Right atrium auricular region (tissue), 2 donors: ENCODE measurements at places on chromosomes 13 and 19. TPM values are rescaled to one million over a fixed set of nuclear protein-coding genes. Genes with fewer than 3 reads are reported as not detected.
A peak's percentile ranks its signal among the peaks of the same experiment; 100 is the strongest.

- DNase-seq: no peak
Measured at GRCh38 chr19:7742575-7742974, 4.8 kb downstream of the CD209 start.

Gene ZNF816
- total RNA-seq: 3.9 TPM

- DNase-seq: no peak
Measured at GRCh38 chr13:106492588-106493475, 42.6 kb downstream of the EFNB2 start.

Gene SPATA13
- 10.0 TPM for total RNA-seq

DNA sequence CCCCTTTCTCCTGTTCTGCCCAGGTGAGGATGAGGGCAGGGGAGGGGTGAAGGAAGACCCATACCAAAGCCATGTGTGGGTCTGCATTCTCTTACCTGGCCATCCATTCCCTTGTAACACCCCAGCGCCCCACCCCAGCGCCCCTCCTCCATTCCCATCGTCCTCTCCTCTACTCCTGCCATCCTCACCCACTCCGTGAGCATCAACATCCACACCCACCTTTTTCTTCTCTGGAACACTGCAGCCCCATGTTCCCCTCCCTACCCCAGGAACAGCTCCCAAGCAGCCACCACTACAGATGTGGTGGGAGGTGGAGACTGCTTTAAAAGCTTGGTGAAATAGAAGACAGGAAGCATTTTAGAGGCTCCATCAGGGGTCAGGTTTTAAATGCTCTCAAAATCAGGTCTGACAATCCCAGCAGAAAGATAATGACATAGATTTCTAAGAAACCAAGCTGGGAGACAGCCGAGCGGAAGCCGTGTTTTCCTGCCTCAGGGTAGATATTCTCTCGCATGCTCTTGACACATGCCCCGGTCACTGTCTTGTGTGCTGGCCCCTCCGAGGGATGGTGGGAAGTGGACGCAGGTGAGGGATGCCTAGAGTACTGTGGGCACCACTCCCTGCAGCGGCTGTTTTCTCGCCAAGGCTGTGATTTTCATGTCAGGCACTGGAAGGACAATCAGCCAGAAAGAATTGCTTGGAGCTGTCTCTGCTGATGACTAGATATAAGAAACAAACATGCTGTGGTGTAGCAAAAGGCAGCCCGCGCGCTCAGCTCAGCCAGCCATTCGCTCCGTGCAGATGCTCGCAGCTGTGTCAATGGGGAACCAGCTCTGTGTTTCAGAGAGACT lies 9.8 kb downstream of the MEDAG start:
- DNase-seq: no peak

DNA sequence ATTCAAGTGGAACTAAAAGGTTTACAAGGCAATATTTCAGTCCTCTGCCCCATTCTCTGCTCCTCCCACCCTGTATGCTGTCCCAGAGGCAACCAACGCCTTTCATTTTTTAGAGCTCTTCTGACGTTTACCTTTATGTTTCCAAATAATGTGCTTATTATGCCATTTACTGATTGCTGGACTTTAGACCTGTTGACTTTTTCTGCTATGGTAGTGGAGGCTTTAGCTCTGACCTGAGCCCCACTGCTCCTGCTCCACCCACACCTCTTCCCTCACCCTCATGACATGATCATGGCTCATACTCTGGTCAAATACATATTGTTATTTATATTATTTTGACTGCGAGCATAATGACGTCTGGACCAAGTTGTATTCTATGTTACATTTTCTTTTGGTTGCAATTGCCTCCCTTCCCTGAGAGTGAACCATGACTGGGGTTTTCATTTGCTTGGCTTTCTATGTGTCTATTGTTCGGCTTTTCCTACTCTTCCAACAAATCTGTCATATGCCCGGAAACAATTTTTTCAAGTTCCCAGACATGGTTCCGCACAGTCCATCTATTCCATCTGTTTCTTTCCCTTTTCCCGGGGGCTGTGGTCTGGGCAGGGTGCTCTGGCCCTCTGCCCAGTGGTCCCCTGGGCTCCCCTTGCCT lies 31.4 kb upstream of the GJB6 start:
- no peak for DNase-seq

- DNase-seq: no peak
Measured at GRCh38 chr13:109795011-109795410, 8.6 kb upstream of the IRS2 start.

Gene ZNF69
- 6.3 TPM for total RNA-seq

Gene RPS19
- total RNA-seq: 415 TPM

Gene KLK6
- not detected for total RNA-seq

DNA sequence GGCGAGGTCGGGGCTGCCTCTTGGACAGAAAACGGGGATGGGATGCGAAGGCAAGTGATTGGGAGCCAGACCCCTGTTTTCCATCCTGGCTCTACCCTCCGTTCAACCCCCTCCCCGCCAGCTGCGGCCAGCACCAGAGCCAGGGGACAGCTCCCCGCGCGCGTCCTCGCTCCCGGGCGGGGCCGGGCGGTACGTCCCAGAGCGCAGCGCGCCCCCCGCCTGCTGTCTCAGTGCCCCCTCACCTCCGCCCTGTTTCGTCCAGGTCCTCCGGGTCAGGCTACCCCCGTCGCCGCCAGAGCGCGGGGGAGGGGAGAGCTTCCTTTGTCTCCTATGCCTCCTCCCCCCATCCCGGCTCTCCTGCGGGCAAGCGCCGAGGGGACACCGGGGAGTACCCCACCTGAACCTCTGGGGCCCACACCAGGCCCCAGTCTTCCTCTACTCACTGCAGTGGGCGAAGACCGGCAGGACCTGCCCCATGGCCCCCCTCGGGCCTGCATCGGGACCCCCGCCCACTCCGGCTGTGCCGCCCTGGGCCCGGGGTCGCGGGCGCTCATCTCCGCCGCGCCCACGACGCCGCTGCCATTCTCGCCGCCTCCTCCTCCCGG lies 396 bp downstream of the RTN2 start:
- no peak for DNase-seq

DNA sequence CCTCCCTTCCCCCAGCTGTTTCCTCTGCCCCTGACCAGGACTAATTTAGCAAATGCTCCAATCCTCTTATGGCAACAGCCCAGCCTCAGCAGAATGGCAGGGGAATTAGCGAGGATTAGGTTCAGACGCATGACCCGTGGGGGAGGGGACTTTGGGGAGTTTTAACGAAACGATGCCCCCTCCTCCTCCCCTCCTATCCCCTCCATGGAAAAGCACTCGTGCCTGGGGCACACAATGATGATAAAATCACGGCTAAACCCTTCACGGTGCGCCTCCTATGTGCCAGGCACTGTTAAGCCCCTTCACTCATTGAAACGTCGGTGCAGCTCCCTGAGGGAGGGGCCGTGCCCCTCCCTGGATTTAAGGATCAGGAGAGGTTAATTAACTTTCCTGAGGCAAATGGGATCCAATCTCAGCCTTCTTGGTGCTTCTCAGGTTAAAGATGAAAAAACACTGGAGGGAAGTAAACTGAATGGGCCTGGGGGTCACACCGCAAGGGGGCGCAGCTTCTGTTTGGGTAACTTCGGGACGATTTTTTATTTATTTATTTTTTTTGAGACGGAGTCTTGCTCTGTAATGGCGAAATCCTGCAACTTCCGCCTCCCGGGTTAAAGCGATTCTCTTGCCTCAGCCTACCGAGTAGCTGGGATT lies 10.1 kb upstream of the TPRX2 start:
- DNase-seq: no peak

GRCh38 chr19:30669329-30670010 lies 297.3 kb downstream of the ZNF536 start:
- no peak for DNase-seq

GRCh38 chr19:34135821-34136611 lies 36.3 kb upstream of the LSM14A start:
- DNase-seq: no peak

DNA sequence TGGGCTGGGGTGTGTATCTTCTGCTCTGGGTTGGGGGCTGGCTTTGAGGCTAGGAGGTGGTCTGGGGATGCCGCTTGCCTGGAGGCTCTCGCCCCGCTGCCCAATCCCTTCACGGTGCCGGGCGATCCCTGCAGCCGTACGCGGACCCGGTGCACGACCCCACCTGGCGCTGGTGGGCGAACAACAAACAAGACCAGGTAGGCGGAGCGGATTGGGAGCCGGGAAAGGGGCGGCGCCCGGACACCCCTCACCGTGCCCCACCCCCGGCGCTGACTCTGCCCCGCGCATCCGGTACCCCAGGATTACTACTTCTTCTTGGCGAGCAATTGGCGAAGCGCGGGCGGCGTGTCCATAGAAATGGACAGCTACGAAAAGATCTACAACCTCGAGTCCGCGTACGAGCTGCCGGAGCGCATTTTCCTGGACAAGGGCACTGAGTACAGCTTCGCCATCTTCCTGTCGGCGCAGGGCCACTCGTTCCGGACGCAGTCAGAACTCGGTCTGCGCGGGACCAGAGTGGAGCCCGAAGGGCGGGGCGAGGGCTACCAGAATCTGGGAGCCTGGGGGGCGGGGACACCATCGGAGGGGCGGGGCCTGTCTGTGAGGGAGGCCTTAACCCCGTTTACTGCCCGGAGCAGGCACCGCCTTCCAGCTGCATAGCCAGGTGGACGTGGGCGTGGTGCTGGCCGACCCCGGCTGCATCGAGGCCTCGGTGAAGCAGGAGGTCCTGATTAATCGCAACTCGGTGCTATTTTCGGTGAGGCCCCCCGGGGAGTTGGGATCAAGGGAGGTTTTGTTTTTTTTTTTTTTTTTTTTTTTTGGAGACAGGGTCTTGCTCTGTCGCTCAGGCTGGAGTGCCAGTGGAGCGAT lies 12.1 kb upstream of the PSMD8 start:
- peak; percentile 70 for DNase-seq

Gene TYROBP
- 26.1 TPM for total RNA-seq
